ENCODE measurements at places on chromosomes 16 and 17.

- DNase-seq: no peak
Measured at GRCh38 chr16:86011532-86011931, 112.6 kb downstream of the IRF8 start.

- no peak for DNase-seq
Measured at GRCh38 chr17:30605027-30605426, 127.8 kb downstream of the GOSR1 start.

DNA sequence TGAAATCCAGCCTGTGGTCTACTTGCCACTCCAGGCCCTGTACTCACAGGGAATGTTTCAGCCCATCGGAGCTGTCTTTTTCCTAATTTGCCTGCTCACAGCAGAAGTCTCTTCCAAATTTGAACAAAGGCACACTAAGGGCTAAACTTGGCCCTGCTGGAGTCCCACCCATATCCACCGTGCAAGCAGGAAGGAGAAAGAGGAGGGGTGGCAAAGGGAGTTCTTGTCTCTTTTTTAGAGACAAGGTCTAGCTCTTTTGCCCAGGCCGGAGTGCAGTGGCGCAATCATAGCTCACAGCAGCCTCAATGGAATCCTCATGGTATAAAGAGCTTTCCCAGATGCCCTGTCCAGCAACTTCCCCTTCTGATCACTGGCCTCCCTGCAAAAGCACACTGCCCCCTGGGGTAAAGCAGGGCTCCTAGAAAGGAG is 2.7 kb upstream of the PRM1 start:
- no peak for DNase-seq

GRCh38 chr17:63817736-63818385 is 9.4 kb upstream of the PSMC5 start:
- DNase-seq: no peak

DNA sequence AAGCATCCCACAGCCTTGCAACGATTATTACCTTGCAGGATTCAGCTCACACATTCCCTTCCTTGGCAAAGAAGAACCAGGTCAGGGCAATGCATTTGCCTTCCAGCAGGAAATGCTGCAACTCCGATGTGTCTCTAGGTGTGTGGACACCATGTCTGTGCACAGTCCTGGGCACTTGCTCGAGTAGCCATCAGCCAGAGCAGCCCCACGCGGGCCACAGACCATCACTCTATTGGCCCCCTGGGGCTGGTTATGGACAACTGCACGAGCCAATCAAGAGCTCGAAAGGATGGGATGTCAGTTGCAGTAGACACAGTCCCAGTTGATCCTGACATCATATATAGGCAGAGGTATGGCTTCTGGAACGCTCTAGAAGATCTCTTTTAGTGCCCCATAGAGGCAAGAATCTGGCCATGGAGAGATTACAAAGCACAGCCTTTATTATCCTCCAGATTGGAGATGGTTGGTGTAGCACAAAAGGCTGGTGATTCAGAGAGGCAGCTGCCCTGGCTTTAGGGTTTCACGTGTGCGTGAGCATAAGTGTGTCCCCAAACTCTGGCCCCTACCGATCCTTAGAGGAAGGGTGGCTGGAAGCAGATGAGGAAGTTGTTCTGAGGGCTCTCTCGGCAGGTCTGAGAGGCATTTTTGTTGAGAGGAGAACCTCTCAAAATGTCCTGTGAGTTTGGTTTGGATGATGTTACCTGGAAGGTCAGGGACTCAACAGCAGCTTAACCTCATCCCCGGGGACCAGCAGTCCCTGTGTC is 403.8 kb downstream of the SEC14L1 start:
- DNase-seq: no peak

DNA sequence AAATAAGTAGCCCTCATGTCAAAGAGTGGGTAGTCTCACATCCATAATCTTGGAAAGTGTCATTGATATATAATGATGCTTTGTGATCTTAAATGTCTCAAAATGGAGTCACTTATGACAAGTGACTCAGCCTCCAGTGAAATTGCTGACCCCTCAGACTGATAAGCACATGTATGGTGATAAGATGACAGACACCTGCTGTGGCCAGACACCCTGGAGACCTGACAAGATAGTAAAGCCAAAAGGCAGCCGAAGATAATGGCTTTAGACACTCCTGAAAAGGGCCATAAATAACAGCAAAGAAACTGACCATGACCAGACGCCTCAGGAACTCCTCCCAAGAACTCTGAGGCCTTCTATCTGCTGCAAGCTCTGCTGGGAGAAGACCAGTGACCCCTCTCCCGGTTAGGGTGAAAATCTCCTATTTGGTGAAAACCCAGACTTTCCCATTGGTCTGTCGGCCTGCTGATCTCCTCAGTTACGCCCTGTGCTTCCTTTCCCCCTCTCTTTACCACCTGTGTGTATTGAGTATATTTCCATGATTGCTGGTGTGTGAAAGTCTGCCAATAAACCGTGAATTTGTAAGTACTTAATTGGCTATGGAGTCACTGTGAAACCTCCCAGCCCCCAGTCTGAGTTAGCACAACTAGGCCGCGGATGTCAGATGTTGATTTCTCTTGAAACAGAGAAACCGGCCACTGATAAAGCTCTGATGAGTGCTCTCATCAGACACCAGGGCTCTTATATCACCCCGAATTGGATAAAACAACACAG is 226.7 kb upstream of the MYOCD start:
- DNase-seq: no peak

DNA sequence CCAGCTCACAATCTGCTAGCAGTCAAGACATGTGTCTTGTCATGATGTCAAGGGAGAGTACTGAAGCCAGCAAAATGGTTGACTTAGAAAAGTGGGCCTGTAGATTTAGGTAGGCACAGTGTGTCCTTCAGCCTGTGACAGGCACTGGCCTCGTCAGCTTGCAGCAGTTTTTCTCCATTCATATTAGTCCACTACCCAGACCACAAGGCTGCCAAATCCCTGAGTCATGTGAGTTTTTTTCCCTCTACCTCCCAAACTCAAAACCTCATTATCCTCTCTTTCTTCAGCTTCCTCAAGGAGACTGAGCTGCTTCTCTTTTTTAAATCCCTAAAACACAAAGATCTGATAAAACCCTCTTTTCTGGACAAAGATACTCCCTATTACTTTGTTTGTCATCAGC is 102.6 kb upstream of the HS3ST3A1 start:
- no peak for DNase-seq

- DNase-seq: no peak
Measured at GRCh38 chr16:22360963-22361659, 13.3 kb downstream of the CDR2 start.

- no peak for DNase-seq
Measured at GRCh38 chr16:11141409-11142260, 114.4 kb downstream of the SOCS1 start.

DNA sequence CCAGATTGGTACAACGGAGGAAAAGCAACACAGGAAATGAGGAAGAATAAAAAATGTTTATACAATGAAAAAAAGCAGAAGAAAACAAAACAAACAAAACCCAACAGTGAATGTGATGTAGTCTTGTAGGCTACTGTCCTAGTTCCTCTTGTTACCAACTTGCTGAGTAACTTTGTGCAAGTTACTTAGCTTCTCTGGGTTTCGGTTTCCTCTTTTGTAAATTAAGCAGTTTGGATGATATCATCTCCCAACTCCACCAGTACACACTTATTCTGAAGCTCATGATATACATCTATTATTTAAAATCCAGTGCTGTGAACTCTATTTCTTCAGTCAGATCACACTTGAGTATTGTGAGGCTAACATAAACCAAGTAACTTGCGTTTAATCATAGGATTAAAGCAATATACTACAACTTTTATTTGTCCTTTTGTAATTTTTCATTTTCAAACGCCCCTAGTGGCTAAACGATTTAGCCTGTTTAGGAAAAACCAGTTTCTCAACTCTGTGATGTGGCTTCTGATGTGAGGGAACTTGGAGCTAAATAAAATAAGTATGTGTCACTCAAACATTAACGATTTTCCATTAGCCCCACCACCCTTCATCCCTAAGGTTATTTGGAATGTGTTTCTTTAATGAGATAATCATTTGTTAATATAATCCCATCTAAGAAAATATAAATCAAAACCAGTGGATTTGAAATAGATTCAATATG is 1.4 kb upstream of the UNK start:
- no peak for DNase-seq
